ENCODE measurements at places on chromosomes 12 and 14. TPM values are rescaled to one million over a fixed set of nuclear protein-coding genes. Genes with fewer than 3 reads are reported as not detected.
A peak's percentile ranks its signal among the peaks of the same experiment; 100 is the strongest.

The PTHLH gene
- not detected for total RNA-seq

DNA sequence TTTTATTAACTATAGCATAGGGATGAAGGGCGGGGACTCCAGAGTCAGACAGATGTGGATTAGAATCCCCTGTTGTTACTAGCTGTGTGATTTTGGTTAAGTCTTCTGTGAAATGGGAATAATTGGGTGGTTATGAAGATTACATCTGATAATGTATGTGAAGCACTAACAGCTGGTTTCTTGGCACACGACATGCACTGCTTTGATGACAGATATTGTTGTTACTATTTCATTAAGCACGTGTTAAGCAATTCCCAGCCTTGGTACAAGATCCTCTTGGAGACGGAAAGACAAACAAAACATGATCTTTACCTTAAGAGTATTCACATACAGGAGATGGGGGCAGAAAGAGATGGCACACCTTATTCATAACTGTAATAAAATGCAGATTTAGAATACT, 7.9 kb downstream of the PPFIBP1 start:
- H3K4me1 ChIP-seq: peaks cover 17% of the 10 kb centered on the region
- H3K36me3 ChIP-seq: no peaks in the 10 kb centered on the region
- peaks cover 10% of the 10 kb centered on the region for H3K27me3 ChIP-seq
- no peak for DNase-seq
- no peak overlapping the region for H3K4me3 ChIP-seq
- no peak overlapping the region for H3K27ac ChIP-seq

DNA sequence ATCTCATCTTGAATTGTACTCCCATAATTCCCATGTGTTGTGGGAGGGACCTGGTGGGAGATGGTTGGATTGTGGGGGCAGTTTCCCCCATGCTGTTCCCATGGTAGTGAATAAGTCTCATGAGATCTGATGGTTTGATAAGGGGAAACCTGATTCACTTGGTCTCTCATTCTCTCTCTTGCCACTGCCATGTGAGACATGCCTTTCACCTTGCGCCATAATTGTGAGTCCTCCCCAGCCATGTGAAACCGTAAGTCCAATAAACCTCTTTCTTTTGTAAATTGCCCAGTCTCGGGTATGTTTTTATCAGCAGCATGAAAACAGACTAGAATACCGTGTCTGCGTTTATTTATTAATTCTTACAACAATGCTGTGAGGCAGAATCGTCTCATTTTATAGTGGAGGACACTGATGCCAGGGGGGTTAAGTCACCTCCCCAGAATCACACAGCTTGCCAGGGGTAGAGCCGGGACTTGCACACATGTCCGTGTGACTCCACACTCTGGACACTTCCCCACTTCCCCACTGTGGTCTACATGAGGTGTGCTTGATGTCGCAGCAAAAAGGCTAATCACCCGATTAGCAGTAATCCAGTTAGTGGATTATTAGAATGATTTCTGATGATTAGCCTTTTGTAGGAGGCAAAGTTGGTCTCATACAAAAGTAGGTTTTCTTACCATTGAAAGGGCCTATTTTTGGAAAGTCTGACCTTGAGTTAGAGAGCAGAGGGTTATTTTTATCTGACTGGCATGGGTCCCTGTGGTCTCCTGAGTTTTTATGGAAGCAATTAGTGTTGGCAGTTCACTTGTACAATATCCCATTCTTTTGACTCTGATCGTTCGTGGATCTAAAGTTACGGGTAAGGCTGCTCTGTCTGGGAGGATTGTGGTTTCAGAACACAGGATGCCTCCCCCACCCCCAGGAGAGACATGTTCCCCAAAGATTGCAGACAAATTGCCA, 47.4 kb upstream of the BCL7A start:
- no peak for DNase-seq
- no peak overlapping the region for H3K27ac ChIP-seq
- H3K4me3 ChIP-seq: no peak overlapping the region
- no peaks in the 10 kb centered on the region for H3K4me1 ChIP-seq
- H3K27me3 ChIP-seq: peaks cover 9% of the 10 kb centered on the region

The IRF2BPL gene
- 39.3 TPM for total RNA-seq

The SLC6A15 gene
- total RNA-seq: not detected

The GPRC5A gene
- total RNA-seq: 0.05 TPM

DNA sequence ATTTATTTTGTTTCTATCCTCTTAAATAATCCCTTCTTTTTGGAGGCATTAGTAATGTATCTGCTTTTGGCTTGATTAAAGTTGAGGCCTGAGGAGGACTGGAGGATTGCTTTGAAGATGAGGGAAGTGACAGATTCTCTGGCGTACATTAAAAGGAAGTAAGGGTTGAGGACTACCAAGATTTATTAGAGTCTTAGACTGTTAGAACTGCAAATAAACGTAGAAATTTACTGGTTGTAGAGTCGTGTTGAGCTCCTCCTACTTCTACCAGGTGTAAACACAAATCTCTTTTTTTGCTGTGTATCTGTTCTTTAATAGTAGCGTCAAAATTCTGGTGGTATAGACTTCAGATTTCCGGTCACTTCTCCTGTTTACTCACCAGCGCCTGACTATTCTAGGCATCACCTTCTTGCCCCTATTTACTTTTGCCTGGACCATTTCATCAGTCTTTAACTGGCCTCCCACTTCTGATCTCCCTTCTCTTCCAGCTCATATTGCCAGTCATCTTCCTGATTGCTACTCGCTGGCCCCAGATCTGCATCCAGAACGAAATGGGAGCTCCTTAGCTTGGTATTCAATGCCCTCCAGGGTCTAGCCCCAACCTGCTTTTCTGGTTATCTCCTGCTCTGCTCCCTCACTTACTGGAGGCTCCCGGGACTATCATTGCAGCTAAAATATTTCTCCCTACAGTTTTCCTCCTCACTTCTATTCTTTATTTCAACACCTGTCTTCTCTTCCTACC, 8.4 kb upstream of the EID3 start:
- H3K36me3 ChIP-seq: peaks cover 68% of the 10 kb centered on the region
- H3K4me1 ChIP-seq: peaks cover 55% of the 10 kb centered on the region
- H3K4me3 ChIP-seq: no peak overlapping the region

DNA sequence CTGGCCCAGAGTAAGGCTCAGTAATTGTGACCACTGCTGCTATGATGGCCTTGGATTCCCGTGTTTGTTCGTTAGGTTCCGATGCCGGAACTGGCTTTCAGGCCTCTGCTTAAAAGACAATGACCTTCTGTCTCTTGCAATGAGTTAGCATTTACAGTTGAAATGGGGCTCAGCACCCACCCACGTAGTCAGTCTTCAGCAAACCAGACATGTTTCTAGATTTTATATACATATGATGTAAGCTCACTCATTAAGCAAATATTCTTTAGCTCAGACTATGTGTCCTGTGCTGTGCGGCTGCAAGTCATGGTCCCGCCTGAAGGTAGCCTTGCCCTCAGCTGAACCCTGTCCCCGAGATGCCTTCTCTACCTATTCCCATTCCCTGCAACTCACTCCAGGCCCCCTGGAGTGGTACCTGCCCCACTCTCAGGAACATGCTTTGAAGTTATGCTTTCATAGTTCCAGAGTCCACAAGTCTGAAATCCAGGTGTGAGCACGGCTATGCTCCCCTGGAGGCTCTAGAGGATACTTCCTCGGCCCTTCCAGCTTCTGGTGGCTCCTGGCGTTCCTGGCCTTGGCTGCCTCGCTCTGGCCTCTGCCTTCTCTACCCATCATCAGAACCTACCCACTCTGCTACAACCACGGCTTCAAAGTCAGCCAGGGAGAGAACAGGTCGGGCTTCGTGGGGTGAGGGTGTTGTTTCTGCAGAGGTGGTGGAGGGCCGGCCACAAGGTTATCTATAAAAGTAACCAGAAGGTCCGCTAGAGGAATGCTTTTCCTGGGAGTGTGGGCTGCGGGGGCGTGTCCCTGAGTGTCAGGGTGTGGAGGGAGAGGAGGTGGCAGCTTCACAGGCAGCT, 157.8 kb downstream of the RBM19 start:
- no peaks in the 10 kb centered on the region for H3K27me3 ChIP-seq
- no peak overlapping the region for H3K27ac ChIP-seq
- H3K4me3 ChIP-seq: no peak overlapping the region
- no peaks in the 10 kb centered on the region for H3K36me3 ChIP-seq
- no peaks in the 10 kb centered on the region for H3K4me1 ChIP-seq
- no peak for DNase-seq

DNA sequence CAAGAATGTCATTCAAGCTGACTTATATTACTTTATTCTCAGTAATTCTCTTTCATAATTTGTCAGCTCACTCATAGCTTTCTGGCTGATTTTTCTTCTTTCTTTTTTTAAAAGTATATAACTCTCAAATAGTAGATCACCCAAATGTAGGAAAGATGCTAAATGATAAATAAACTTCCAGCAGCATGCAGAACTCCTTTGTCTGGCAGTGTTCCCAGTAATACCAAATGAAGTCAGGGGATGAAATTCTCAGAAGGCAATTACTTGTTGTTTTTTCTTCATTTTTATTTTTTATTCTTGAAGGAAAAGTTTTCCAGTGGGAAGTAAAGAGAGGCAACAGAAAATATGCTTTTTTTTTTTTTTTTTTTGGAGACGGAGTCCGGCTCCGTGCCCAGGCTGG, 133.3 kb upstream of the SLCO1C1 start:
- no peak overlapping the region for H3K27ac ChIP-seq
- no peaks in the 10 kb centered on the region for H3K36me3 ChIP-seq
- H3K4me1 ChIP-seq: no peaks in the 10 kb centered on the region
- no peaks in the 10 kb centered on the region for H3K27me3 ChIP-seq

DNA sequence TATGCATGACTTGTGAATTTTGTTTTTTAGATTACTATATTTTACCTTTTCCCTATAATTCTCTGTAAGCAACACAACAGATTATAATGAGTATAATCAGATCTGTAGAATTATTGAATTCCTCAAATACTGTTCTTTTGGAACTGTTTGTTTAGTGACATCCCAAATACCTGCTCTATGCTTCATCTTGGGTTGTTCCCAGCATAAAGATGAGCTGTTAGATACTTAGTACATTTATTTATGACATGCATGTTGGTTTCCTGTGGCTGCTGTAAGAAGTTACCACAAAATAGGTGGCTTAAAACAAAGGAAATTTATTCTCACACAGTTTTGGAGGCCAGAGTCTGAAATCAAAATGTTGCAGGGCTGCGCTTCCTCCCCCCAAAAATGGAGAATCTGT, 78.4 kb downstream of the PTPRR start:
- no peaks in the 10 kb centered on the region for H3K4me1 ChIP-seq
- H3K27ac ChIP-seq: no peak overlapping the region
- no peak for DNase-seq
- no peaks in the 10 kb centered on the region for H3K27me3 ChIP-seq
- H3K4me3 ChIP-seq: no peak overlapping the region

The NDRG2 gene
- total RNA-seq: 8.5 TPM

DNA sequence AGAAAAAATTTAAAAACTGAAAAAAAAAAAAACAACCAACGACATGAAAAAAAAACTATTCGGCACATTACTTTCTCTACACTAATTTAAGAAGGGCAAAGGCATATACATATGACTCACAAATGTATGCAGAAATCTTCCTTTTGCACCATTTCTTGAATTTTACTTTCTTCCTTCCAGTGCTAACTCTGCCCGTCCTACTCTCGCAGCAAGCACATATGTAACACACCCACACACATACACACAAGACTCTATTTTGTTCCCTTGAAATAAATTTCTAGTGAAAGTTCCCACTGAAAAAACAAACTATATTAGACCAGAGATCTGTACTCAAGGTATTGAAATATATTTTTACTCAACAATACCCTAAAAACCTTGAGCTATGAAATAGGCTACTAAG, 14.6 kb downstream of the BTG1 start:
- peak overlapping the region; percentile 66 for H3K27ac ChIP-seq
- H3K36me3 ChIP-seq: peaks cover 57% of the 10 kb centered on the region
- H3K4me3 ChIP-seq: peak overlapping the region; percentile 64

DNA sequence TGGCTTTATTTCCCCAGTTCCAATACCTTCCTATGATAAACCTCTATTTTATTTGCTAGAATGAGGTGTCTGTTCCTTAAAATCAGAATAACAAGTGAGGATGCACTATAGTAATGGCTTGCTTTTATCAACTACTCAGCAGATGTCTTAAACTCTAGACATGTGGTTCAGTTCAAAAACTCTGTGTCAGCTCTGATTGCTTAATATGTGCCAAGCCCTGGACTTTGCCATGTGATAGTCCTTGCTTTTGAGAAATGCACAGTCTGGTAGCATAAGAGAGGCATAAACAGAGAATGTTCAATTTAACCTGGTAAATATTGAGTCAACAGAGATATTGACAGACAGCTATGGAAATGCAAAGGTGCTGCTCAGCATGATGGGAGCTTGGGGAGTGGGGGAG, 254.8 kb downstream of the PDZRN4 start:
- H3K27me3 ChIP-seq: no peaks in the 10 kb centered on the region
- no peak overlapping the region for H3K27ac ChIP-seq
- no peaks in the 10 kb centered on the region for H3K36me3 ChIP-seq
- DNase-seq: no peak
- H3K4me3 ChIP-seq: no peak overlapping the region
- no peaks in the 10 kb centered on the region for H3K4me1 ChIP-seq

DNA sequence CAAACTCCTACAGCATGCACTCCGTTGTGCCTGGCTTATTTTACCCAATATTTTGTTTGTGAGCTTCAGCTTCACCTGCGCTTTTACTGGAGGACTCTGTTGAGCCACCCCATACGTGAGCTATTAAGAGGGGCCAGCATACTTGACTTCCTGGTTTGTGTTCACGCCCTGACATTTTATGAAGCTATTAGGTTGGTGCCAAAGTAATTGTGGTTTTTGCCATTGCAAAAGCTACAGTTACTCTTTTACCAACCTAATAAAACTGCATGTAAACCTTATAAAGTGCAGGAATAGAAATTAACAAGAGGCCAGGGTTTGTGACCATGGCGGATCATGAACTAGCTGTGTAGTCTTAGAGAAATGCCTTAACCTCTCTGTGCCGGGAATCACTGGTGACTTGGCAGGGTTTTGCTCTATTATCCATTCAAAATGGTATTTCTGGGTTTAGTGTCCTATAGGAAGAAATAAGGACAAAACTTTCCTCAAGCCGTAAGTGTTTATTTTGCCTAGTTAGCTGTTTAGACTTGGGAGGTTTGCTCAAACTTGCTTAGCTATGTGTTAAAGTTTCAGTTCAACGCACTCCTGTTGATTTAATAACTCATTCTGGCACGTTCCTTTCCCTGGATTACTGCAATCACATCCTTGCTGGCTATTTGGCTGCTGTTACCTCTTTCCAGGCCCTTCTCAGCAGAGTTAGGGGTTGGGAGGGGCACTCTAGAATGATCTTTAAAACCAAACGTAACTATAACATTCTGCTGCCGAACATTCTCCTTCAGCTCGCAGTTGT, 1027.6 kb downstream of the BCL11B start:
- no peak overlapping the region for H3K4me3 ChIP-seq
- H3K4me1 ChIP-seq: no peaks in the 10 kb centered on the region
- H3K27ac ChIP-seq: no peak overlapping the region
- H3K27me3 ChIP-seq: no peaks in the 10 kb centered on the region

- no peak overlapping the region for H3K4me3 ChIP-seq
- peak; percentile 69 for DNase-seq
- peaks cover 4% of the 10 kb centered on the region for H3K4me1 ChIP-seq
- no peak overlapping the region for H3K27ac ChIP-seq
- H3K27me3 ChIP-seq: peaks cover 55% of the 10 kb centered on the region
These were observed 12.4 kb upstream of the SMUG1 start for GRCh38 chr12:54201001-54201794.
